ENCODE measurements at places on chromosomes 4 and X.

- DNase-seq = no peak
Observed at GRCh38 chr4:130632731-130633604, 1537.0 kb downstream of the C4orf33 start.

GRCh38 chr4:168183717-168184571 lies 91.6 kb downstream of the ANXA10 start:
- DNase-seq = no peak

- no peak for DNase-seq
Observed at GRCh38 chr4:175034007-175034406, 115.8 kb downstream of the ADAM29 start.

- DNase-seq = no peak
Observed at GRCh38 chr4:84220990-84221389, 278.1 kb downstream of the NKX6-1 start.

- no peak for DNase-seq
Observed at GRCh38 chr4:80507077-80507476, 171.5 kb downstream of the CFAP299 start.

DNA sequence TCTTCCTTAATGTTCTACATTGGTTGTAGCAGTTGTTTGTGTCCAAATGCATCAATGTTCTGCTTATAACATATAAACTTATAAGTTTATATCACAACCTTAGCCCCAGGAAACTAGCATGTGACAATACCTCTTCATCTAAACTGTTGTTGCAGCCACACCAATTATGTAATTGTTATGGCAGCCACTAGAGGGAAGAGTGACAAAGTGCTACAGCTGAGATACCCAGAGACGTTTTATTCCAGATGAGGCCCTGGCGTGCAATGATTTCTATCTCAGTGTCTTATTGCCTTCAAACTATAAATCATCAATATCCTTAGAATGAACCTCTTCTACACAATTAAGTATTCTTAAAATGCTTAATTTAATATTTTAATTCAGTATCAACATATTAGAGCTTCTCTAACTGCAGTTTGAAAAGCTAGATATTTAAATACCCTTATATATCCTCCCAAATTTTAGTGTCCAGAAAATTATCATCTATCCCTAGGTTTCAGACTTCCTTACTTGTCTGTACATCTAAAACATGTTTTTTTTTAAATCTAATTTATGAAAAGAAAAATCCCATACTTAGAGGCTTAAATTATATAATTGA lies 171.6 kb downstream of the PCDH10 start:
- DNase-seq = no peak

- DNase-seq = no peak
Observed at GRCh38 chr4:36111172-36111571, 133.1 kb downstream of the ARAP2 start.

Data from left ventricle myocardium superior (tissue), 1 donor.